ENCODE measurements at places on chromosomes 7 and 10.

DNA sequence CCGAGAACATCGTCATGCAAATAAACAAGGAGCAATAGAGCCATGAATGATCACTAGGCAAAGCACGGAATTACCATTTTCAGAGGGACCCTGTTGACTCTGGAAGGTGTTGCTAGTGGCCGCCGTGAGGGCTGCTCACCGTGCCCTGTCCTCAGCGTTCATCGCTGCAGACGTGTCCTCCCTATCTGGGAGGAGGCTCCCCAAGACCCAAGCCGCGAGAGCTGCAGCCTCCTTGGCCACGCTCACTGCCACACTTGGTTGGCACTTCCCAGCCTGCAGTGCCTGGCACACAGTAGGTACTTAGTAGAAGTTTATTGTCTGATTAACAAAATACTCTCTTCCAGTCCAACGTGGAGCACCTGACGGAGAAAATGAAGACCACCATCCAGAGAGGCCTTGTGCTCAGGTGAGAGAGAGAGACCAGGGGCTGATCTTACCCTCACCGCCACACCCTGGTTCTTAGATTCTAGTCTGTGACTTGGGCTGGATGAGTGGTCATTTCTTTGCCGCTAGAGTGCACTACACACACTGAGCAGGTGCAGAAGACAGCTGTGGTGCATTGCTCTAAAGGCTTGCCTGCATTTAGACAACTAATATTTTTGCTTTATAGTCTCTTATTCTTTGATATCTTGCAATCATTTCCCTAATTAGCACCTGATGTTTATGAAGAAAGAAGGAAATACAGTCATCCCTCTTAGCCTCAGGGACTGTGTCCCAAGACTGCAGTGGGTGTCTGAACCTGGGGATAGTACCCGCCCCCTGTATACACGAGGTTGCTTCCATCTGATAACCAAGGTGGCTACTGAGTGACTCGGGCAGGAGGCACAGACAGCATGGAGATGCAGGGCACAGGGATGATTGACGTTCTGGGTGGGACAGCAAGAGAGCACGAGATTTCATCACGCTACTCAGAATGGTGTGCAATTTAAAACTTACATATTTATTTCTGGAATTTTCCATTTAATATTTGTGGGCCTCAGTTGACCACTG is 40.3 kb downstream of the PITRM1 start:
- DNase-seq = no peak

- no peak for DNase-seq
These were observed 2.5 kb downstream of the MAD1L1 start for GRCh38 chr7:2230226-2230625.

- no peak for DNase-seq
These were observed 32.1 kb downstream of the UMAD1 start for GRCh38 chr7:7672545-7673239.

DNA sequence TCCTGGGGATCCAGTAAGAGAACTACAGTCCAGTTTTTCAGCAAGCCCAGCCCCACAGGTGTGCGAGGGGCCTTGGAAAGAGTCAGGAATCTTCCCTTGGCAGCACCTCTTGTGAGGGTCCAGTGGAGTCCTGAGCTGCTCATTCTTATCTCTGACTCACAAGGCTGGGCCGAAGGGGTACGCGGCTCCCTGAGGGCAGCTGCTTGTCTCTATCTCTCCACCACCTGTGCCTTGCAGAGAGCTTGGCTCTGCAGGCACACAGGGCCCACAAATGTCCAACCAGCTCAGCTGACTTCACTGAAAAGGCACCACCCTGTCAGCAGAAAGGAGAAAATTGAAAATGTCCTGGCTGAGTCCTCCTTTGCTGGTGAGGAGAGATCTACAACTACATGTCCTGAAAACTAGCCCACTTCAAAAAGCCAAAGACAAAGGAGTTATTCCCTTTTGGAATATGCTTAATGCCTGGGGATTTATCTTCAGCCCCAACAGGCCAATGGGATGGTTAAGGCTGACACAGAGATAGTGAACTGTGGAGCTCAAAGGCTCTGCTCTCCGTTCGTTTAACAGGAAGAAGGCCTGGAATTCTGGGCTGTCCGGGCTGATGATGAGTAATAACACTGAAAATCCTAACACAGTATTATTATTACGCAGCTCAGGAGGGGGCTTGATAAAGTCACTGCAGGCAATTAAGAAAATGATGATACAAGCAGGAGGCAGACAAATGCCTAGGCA is 23.4 kb downstream of the UROS start:
- DNase-seq = no peak

DNA sequence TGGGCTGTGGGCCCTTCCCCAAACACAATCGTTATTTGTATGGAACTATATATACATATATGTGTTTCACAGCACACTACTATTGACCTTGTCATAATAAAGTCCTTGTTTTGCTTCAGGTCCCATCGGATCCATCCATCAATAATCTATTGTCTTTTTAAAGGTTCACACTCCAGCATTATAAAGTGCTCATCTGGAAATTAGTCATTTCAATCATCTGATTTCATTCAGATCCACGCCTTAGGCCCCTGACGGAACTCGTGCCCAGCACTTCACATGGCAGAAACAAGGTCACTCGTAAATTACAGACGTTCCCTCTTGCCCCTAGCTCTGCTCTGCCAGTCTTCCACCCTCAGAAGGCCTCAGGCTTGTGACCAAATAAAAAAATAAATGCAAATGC is 133.1 kb upstream of the PPP2R2D start:
- no peak for DNase-seq

GRCh38 chr7:150756166-150756565 is 18.9 kb downstream of the GIMAP5 start:
- no peak for DNase-seq

DNA sequence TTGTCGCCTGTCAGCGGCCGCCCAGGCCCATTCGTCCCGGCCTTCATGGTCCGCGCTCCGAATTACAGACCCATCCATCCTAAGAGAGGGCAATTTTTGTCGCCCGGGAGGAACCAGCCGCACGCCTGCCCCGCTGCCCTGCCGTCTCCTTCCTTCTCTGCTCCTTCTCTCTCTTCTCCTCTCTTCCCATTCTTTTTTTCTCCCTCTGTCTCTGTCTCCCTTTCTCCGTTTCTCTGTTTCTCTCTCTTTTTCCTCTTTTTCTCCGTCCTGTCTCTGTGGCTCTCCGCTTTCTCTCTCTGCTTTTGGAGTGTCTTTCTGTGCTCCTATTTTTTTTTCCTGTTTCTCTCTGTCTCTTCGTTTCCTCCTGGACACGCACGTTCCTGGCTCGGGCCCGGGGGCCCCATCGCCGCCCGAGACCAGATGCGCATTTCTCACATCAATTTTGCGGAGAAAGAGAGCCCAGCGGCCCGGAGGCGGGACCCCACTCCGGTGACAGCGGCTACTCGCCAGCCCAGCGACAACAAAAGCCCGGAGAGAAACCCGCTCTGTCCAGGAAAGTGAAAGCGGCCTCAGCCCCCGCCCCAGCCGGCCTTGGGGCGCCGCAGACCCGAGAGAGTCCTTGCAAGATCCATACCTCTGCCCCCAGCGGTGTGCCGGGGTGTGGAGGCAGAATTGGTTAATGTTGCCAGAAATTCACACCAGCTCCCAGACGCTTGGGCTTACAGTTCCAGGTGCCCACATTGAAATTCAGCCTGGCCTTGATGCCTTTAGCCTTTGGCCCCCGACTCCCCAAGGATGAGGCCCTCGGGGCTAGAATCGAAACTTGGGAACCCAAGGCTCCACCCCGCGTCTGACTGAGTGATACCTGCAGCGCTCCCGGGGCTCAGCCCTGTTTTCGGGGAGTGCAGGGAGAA is 4.1 kb downstream of the LBX1 start:
- DNase-seq = no peak

Data from activated CD4-positive, alpha-beta T cell treated with anti-CD3 and anti-CD28 coated beads for 24 hours (primary cell).